NCI-H2171 treated with DMSO at 0.1 percent for 48 hours (cell line): ENCODE measurements at places on chromosomes 5 and 9.

DNA sequence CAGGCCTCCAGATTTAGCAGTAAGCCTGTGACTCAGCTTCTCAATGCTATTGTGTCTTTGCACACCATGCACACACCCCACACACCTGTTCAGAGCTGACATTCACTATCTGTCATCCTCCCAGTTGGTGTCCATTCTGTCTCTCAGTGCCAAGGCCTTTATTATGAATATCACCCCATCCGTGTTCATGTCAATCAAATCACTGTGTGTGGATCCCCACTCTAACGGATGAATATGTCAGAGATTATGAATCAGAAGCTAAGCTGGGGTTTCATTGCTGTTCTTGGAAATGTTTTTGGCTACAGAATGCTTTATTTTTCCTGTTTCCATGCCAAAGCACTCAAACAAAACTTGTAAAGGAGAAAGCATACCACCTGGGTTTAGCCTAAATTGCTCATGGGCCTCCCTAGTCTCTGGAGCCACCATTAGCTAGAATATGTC lies 9.4 kb upstream of the MAMDC2 start:
- DNase-seq = no peak

GRCh38 chr9:13814647-13815400 lies 499.1 kb downstream of the NFIB start:
- DNase-seq = no peak

GRCh38 chr9:94904806-94905205 lies 178.3 kb downstream of the AOPEP start:
- DNase-seq = no peak

DNA sequence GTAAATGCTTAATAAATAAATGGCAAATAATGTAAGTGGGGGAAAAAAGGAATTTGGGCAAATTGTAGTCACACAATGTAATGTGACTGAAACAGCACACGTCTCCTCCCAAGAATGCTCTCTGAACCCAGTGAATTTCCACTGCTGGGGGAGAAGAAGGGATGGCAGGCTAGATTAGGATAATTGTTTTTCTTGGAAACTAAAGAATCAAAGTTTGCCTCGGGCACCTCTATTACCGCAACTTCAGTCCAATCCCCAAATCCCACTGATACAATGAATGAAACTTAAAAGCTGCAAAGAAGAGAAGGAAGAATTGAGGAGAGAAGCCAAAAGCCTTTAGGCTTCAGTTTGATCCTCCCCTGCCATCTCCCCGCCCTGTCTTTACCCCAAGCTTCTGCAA lies 423.2 kb upstream of the PAPPA start:
- no peak for DNase-seq

DNA sequence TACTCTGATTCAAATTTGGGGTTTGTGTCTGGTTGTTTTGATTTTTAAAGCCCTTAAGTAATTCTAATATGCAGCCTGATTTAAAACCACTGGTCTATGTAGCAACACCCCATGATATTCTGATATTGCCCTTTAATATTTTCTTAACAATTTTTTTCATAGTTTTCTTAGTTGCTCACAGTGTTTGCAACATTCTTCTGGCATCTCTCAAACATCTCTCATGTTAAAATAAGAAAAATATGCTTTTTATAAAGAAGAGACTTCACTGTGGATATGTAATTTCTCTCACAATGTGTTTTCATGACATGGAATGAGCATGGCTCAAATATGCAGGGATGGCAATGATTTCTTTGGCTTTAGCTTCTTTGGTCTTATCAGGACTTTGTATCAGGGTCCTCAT lies 183.7 kb downstream of the TAF11L14 start:
- DNase-seq = no peak

DNA sequence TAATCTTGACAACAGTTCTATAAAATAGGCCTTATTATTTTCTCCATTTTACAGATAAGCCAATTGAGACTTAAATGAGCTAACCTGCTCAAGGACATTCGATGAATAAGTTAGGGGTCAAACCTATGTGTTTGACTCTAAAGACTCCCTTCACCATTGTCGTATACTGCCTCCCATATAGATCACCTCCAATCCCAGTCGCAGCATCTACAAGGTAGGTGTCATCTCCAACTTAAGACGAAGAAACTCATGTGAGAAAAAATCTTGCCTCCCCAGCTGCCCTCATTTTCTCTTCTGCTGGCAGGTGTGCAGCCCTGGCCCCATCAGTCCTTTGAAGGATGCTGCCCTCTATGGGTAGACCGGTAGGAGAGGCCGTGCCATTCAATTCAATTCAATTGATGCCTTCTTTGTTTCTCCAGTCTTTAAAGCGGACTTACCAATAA lies 75.2 kb upstream of the SMARCA2 start:
- DNase-seq = peak; percentile 72

- no peak for DNase-seq
These were observed 29.6 kb upstream of the KCNMB1 start for GRCh38 chr5:170418736-170419135.
